Adrenal gland (tissue), 19 donors: ENCODE measurements at places on chromosomes 7 and 10. TPM values are rescaled to one million over a fixed set of nuclear protein-coding genes. Genes with fewer than 3 reads are reported as not detected.

The MYO3A gene
- 0.67 TPM for total RNA-seq

DNA sequence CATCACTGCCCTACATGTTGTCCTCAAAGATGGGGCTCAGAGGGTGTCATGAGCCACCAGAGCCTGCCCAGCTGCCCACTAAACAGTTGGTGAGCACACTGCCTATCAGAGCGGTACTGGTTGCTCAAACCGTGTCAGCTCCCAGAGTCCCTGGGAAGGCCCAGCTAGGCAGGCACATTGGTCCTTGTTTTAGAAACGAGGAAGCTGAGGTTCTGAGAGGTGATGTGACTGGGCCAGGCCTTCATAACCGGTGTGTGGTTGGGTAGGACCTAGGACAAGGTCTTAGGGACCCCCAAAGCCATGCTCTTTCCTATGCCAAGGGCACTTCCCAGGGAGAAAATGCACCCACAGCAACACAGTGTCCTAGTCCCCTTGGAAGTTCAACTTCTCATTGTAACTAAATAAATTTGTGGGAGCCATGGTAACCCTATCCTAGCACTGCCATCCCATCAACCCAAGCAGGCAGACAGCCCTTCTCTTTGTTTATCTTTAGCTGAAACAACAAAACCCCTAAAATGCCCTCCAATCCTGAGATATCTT, 174.7 kb upstream of the PDE1C start:
- DNase-seq, result no peak

DNA sequence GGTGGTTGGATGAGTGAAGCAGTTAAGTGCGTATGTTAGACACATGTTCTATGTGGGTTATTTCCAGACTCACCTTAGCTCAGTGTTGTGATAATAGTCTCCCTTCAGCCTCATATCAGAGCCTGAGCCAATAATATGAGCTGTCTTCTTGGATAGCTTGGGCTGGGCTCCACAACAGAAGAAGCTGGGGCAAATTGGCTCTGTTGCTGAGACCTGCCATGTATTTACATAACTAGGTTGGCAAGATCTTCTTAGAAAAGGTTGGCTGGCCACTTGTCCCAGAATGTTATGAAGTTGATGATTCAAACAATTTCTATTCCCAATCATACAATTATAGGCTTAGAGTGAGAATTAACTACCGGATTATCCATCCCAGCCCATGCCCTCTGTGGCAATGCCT, 35.7 kb upstream of the CREB5 start:
- no peak for DNase-seq

GRCh38 chr10:77016278-77016815, 621.3 kb downstream of the KCNMA1 start:
- DNase-seq, result no peak

DNA sequence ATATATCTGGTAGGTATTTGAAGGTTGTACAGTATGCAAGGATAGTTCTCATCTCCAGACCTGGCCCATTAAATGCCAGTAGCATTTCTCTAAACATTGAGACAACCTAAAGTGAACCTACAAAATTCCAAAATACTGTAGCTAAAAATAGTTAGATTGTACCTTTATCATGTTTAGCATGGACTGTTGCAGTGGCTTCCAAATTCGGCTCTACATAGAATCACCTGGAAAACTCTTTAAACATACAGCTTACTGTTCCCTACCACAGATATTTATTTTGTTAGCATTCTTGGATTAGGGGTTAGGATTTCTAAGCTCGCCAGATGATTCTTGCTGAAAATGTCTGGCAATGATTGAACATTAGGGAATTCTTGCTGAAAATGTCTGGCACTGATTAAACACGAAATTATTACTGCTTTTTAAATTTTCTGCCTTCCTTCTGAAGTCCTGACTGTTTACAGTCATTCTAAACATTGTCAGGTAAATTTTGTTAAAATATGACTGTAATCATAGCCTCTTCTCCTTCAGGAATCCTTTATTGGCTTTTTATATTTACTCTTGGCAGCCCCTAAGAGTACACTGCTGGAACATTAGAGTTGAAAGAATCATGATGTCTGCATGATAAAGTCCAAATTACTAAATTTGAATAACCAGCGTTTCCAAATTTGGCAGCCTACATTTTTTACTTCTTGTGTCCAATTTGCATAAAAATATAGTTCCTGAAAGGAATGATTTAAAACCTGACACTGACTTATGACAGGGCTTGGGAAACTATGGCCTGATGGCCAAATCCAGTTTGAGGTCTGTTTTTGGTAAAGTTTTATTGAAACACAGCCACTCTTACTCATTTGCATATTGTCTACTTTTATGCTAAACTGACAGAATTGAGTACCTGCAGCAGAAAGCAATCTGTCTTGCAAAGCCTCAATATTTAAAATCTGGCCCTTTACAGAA, 40.3 kb downstream of the SHOC2 start:
- no peak for DNase-seq
